ENCODE measurements at places on chromosomes 7 and 10.

GRCh38 chr10:92082583-92083280, 159.2 kb downstream of the BTAF1 start:
- DNase-seq = no peak

- peak; percentile 59 for DNase-seq
These were observed 12.0 kb upstream of the MARVELD1 start for GRCh38 chr10:97701438-97702069.

GRCh38 chr7:150685219-150686029, at the start of gene GIMAP2:
Gene GIMAP2, plus strand, starts transcription at chr7:150685706. Its CDS starts 1,354 bp downstream, at chr7:150687060.
- no peak for DNase-seq

- DNase-seq = no peak
These were observed 105.1 kb downstream of the C10orf90 start for GRCh38 chr10:126565441-126565840.

GRCh38 chr7:29194206-29194593, 375 bp upstream of the CHN2 start:
- peak; percentile 8 for DNase-seq

GRCh38 chr10:649798-650440, 39.5 kb downstream of the DIP2C start:
- no peak for DNase-seq

GRCh38 chr7:51617686-51618085, 301.1 kb upstream of the COBL start:
- DNase-seq = no peak

DNA sequence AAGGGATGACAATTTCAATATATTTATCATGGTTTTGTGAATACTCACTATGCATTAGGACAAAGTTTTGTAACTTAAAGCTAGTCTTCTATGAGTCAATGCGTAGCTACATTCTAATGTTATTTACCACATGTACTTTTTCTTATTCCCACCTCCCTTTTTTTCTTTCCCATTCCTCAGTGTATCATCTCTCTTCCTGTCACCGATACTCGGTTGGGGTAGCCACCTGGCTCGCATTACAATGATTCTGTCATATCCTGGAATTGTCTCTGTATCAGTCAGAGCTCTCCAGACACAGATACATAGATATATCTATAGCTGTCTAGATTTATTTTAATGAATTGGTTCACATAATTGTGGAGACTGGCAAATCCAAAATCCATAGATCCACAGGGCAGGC, 9.8 kb upstream of the RALA start:
- no peak for DNase-seq

DNA sequence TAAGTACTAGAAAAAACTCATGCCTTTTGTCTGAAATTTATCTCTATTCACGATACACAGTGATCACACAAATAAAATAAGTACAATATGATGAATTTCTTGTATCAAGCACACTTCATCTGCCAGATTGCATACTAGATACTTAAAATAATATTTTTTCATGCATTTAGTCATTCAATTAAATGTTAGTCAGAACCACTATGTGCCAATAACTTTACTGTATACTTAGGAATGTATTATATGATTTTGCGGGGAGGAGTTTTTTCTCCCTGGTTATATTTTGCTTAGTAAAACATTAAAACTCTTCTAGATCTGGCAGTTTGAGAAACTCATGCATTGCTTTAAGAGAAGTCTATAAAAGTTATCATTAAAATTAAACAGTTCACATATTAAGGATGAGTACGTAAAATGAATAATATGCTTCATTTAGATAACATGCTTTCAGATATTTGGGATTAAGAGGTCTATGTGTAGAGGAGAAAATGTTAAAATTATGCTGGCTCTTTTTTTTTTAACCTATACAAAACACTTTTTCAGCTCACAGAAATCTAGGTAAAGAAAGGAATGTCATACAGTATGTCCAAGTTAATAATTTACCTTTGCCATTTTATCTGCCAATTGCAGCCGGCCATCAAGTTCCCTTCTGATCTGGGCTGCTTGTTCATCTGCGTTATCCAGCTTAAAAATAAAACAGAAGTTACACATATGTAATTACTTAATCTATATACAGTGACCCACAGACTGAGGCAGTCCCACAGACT, 70.1 kb downstream of the RNF133 start:
- DNase-seq = no peak

GRCh38 chr10:132447446-132448247, 50.6 kb downstream of the PWWP2B start:
- DNase-seq = peak; percentile 92

DNA sequence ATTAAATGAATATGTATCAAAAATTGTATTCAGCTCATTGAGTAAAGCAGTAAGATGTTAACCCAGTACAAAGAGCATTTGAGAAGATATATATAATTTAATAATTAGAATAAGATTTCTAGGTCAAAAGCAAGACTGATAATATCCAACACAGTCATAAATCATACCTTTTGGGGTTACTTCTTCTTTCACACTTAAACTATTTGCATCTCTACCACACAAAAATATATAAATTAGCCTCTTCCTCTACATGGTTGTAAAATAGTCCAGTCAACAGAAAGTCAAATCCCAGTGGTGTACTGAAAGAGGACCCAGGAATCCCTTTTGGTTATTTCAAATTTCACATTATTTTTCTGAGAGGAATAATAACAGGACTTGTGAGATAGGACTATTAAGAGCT, 204.6 kb upstream of the INHBA start:
- DNase-seq = no peak

DNA sequence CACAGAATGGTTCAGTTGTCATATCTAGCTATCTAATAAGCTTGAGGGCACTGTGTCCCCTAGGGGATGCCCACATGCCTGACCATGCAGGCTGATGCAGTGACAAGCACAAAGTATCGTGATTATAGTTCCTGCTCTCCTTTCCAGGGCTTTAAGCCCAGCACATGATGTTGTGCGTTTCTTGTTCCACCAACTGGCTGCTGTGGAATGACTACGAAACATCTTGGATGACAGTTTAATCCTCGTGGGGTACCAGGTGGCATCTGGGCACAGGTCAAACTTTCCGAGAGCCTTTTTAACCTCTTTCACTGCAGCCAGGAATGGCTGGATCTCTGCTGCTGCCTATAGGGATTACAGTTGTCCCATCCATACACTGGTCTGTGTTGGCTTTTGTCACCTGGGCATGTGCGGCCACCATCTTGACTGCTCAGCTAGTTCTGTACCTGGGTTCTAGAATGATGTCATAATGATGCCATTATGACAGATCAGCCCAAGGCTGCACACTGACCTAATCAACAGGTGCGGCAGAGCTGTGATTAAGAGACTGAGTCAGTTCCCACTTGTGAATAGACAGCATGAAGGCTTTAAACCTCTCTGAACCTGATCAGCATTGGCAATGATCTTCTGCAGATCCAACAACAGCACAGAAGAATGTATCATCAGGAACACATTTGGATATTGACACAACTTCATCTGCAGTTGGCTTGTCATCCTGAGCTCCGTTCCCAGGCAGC, 144.1 kb downstream of the DLG5 start:
- no peak for DNase-seq

GRCh38 chr10:24569330-24569796, 154.3 kb downstream of the ARHGAP21 start:
- DNase-seq = no peak

- DNase-seq = no peak
These were observed 21.8 kb downstream of the BBIP1 start for GRCh38 chr10:110897184-110897583.

GRCh38 chr7:106225856-106226255, 58.9 kb downstream of the NAMPT start:
- DNase-seq = no peak

DNA sequence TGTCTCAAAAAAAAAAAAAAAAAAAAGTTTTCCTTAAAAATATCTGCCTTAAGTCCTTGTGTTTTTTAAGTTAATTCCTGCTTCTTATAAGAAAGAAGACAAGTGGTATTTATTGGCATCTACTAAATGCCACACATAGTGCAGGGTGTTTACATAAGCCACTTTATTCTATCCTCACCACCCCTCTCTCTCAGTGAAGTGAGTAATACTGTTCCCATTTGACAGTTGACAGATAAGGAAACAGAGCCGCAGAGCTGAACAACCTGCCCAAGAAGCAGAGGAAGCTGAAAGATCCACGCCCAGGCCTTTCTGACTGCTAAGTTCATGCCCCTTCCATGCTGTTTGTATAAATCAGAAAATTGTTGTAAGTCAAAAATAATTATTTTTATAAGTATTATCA, 54.1 kb downstream of the ABLIM1 start:
- DNase-seq = peak; percentile 18

- DNase-seq = no peak
These were observed 90.2 kb downstream of the PPP1R9A start for GRCh38 chr7:94997547-94997946.

DNA sequence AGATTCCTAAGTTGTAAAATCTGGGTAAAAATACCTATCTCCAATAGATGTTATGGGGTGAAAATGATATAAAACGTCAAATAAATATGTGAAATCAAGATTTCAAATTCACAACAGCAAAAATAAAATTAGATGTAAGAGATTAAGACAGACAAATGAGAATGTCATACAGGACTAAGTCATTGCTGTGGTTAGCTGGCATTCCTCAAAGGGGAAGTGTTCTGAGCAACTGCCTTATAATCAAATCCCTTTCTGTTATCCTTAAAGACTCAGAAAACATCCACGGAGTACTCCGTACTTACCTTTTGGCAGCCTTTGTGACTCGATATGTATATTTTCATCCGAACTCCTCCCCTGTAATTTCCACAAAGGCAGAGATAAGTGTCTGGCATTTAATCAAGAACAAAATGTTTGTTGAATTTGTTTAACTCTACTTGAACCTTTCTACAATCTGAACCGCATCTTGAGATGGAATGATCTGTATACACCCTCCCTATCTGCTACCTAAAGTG, 559.6 kb downstream of the GATA3 start:
- DNase-seq = no peak

DNA sequence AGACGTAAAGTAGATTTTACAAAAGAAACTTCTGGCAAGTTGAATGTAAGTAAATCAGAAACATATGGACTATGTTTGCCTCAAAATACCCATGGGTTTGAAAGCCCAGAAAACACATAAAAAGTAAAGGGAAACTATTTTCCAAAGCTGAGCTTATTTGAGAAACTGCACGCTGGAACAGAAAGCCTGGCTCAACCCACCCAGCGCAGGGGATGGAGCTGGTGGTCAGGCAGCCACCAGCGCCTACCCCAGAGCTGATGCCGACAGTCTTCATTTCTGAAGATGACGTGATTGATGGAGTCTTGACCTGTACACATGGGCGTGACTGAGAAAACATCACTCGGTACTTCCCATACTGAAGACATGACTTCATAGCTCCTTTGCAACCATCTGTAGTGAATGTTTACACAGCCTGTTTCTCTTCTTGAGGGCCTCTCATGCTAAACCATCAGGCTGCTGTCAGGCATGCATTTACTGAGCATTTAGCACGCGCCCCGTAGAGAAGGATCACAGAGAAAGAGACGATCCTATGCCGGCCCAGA, 232.6 kb upstream of the AUTS2 start:
- DNase-seq = no peak

- no peak for DNase-seq
These were observed 61.4 kb upstream of the NME8 start for GRCh38 chr7:37786741-37787569.

GRCh38 chr7:33444511-33444910, 315.1 kb downstream of the BBS9 start:
- no peak for DNase-seq

DNA sequence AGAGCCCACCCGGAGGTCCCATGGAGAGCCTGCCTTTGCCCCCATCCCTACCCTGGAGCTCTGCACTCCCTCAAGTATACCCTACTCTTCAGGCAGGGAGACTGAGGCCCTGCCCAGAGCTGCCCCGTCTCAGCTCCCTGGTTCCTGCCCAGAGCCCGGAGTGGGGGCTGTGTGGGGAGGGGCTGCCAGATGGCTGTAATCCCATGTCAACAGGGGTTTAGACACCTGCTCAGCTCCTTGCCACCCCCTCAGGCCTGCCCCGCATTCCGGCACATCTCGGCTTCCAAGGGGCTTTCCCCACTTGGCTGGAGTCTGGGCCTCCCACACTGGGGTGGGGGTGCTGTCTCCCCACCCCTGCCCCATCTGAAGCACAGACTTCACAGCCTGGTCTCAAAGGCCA, 20.9 kb upstream of the LFNG start:
- DNase-seq = no peak

DNA sequence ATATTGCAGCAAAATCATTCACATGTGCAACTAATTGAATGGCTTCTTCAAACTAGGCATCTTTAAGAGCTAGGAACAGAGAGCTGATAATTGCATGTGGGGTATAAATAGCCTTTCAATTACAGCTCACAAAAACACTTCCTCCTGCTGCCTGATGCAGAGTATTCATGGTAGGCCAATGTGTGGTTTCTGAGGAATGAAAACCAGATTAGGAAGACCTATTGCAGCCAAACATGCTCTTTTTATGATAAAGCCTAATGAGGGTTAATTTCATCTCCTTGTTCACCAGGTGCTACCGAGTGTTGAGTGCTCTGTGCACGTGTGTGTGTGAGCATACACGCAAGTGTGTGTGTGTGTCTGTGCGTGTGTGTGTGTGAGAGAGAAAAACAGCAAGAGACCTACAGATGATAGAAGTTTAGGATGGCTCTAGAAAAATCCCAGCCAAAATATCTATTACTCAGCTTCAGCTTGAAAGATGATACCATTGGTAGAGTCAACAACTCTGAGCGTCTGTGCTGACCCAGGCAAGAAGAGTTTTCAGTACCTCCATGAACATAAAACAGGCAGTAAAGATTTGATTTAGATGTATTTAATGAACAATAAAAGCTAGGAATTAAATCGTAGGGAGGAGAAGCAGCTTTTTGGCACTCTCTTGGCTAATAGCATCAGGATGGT, 448.5 kb upstream of the ANKRD30A start:
- DNase-seq = no peak

GRCh38 chr10:109219935-109220605, 703.2 kb downstream of the XPNPEP1 start:
- no peak for DNase-seq

DNA sequence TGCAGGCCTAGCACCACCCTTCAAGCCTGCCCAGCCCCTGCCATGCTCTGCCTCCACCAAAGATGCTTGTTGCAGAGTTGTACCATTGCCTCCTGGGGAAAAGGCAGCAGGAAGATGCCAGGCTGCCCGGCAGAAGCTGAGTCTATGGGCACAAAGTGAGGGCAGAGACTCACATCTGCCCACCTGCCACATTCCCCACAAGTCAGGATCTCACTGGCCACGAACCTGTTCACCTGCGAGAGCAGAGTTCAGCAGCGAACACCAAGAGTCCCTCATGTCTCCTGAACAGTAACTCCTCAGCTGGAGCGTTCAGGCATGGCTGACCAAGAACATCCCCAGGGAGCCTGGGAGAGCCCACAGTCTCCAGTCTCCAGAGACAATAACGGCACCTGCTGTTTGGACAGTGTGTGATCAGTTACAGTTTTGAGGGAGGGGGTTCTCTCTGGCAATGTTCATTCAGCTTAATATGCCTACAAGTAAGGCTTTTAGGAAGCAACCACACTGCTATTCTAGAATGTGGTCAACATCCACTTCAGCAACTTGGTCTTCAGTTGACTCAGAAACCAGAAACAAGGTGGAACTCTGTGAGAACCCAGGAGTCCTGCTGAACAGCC, 78.5 kb downstream of the GRID1 start:
- DNase-seq = no peak
